Hair follicle dermal papilla cell (primary cell): ENCODE measurements at places on chromosomes 6 and 20. TPM values are rescaled to one million over a fixed set of nuclear protein-coding genes. Genes with fewer than 3 reads are reported as not detected.

Gene GNMT
- total RNA-seq: 0.16 and 0.36 TPM in 2 replicates

Gene HSF2
- total RNA-seq: 19.7 and 22.7 TPM in 2 replicates

Gene PRSS16
- total RNA-seq: not detected in 2 replicates

Gene OR2J3
- total RNA-seq: not detected in 2 replicates

Gene KIAA0408
- 1.1 TPM in 2 replicates for total RNA-seq

Gene ZNF311
- total RNA-seq: 1.2 and 1.6 TPM in 2 replicates

Gene FNDC1
- 1.1 and 2.1 TPM in 2 replicates for total RNA-seq

Gene OOEP
- 0.16 TPM in 1 of 2 replicates, not detected in the other for total RNA-seq

Gene RNF144B
- total RNA-seq: 10.9 and 25.3 TPM in 2 replicates

Gene MYL9
- 111 and 160 TPM in 2 replicates for total RNA-seq

Gene PDE7B
- 50.4 and 51.0 TPM in 2 replicates for total RNA-seq

Gene CEP43
- total RNA-seq: 12.6 and 13.3 TPM in 2 replicates

Gene KIF25
- total RNA-seq: 0.32 TPM in 1 of 2 replicates, not detected in the other

Gene GDAP1L1
- not detected in 2 replicates for total RNA-seq

Gene SMOC2
- not detected in 2 replicates for total RNA-seq

Gene PTGIS
- 6.3 and 15.2 TPM in 2 replicates for total RNA-seq

Gene LINC00237
- not detected in 2 replicates for total RNA-seq

Gene GGTLC1
- total RNA-seq: not detected in 2 replicates

Gene ANGPT4
- total RNA-seq: under 0.01 TPM in 2 replicates

Gene APOBEC2
- not detected in 2 replicates for total RNA-seq

Gene CCN2
- 95.8 and 100 TPM in 2 replicates for total RNA-seq

Gene ZSCAN26
- 20.3 and 24.7 TPM in 2 replicates for total RNA-seq

Gene METTL24
- 0.36 and 1.5 TPM in 2 replicates for total RNA-seq

Gene SSTR4
- total RNA-seq: 0.16 TPM in 1 of 2 replicates, not detected in the other

Gene CSNK2A1
- total RNA-seq: 109 and 121 TPM in 2 replicates

Gene SLC13A3
- 2.3 and 2.4 TPM in 2 replicates for total RNA-seq

Gene ZFP57
- 0.24 TPM in 1 of 2 replicates, not detected in the other for total RNA-seq

Gene SLA2
- under 0.01 TPM in 1 of 2 replicates, not detected in the other for total RNA-seq

Gene SIRPD
- total RNA-seq: not detected in 2 replicates

Gene UNC93A
- total RNA-seq: not detected in 2 replicates

Gene HLA-DRB5
- total RNA-seq: 0.49 TPM in 1 of 2 replicates, not detected in the other

Gene CGA
- total RNA-seq: not detected in 2 replicates

Gene RCAN2
- total RNA-seq: 22.7 and 37.2 TPM in 2 replicates

Gene DYNLT1
- 39.8 and 49.5 TPM in 2 replicates for total RNA-seq

Gene ZBTB12
- total RNA-seq: 2.3 and 4.4 TPM in 2 replicates

Gene VGLL2
- total RNA-seq: not detected in 2 replicates

Gene SLC26A8
- not detected in 2 replicates for total RNA-seq

Gene GFOD1
- total RNA-seq: 3.6 and 3.7 TPM in 2 replicates

Gene SMPDL3A
- 10.2 and 12.2 TPM in 2 replicates for total RNA-seq

Gene RAD21L1
- total RNA-seq: 0.32 TPM in 1 of 2 replicates, not detected in the other

Gene TRIM10
- total RNA-seq: not detected in 2 replicates

Gene NCOA5
- 21.1 and 27.7 TPM in 2 replicates for total RNA-seq

Gene TLDC2
- 0.49 and 0.97 TPM in 2 replicates for total RNA-seq

Gene HTR1B
- 0.81 and 1.9 TPM in 2 replicates for total RNA-seq

Gene NR2E1
- not detected in 2 replicates for total RNA-seq

Gene SYTL3
- total RNA-seq: 0.97 and 1.3 TPM in 2 replicates

Gene RSPO4
- 7.1 and 8.3 TPM in 2 replicates for total RNA-seq

Gene COL9A1
- not detected in 2 replicates for total RNA-seq

Gene NOX3
- not detected in 2 replicates for total RNA-seq

Gene TDRD6
- total RNA-seq: 0.12 and 0.16 TPM in 2 replicates

Gene MATN4
- total RNA-seq: not detected in 2 replicates

Gene RIPOR2
- total RNA-seq: 0.65 and 0.97 TPM in 2 replicates
